ENCODE measurements at places on chromosomes 1 and 21.

- no peak for DNase-seq
Measured at GRCh38 chr21:39095681-39096080, 87.6 kb downstream of the PSMG1 start.

DNA sequence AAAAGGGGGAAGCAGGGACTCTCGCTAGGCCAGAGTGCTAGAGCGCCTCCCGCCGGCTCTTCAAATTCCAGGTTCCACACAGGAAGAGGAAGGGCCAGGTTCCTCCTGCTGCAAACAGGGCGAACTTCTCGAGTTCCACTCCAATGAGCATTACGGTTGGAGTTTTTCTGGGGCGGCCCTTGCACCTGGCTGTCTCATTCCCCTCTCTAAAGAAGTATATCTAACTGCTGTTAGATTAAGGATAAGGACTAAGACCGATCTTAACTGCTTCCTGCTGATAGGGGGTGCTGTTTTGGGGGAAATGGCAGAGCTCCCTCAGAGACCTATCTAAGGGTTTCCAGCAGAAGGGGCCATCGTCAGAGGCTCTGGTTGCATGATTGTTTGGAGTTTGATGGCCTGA lies 138.0 kb downstream of the RABGAP1L start:
- DNase-seq: no peak

GRCh38 chr1:25146451-25146855 lies 85.8 kb downstream of the SYF2 start:
- DNase-seq: no peak

- no peak for DNase-seq
Measured at GRCh38 chr1:184616504-184616903, 138.2 kb downstream of the EDEM3 start.

- DNase-seq: no peak
Measured at GRCh38 chr1:57489358-57490036, 65.6 kb upstream of the DAB1 start.

DNA sequence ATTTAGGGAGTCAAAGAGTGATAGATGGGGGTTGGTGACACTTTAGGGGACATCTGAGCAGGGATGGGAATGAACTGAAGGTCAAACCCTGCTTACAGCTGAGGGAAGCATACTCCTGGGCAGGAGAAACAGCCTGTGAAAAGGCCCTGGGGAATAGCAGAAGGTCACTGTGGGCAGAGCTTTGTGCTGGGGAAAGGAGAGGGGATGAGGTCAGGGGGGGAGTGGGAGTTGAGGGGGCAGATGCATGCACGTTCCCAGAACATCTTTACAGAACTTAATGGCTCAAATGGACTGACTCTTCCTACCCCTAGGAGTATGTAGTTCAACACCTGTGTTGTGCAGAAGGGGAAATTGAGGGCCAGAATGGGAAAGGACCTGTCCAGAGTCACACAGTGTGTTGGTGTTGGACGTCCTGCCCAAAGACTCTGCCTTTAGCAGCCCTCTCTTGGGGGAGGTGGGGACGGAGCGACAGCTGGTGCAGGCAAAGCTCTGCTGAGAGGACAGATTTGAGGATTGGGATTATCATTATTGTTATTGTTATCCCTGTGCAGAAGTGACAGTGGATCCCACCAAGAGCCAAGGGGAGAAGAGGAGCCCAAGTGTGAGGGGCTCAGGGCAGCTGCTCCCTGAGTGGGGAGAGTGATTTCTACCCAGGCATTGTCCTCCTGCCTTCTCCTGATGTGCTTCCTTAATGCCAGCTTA lies 116.5 kb downstream of the PTPRU start:
- DNase-seq: no peak

DNA sequence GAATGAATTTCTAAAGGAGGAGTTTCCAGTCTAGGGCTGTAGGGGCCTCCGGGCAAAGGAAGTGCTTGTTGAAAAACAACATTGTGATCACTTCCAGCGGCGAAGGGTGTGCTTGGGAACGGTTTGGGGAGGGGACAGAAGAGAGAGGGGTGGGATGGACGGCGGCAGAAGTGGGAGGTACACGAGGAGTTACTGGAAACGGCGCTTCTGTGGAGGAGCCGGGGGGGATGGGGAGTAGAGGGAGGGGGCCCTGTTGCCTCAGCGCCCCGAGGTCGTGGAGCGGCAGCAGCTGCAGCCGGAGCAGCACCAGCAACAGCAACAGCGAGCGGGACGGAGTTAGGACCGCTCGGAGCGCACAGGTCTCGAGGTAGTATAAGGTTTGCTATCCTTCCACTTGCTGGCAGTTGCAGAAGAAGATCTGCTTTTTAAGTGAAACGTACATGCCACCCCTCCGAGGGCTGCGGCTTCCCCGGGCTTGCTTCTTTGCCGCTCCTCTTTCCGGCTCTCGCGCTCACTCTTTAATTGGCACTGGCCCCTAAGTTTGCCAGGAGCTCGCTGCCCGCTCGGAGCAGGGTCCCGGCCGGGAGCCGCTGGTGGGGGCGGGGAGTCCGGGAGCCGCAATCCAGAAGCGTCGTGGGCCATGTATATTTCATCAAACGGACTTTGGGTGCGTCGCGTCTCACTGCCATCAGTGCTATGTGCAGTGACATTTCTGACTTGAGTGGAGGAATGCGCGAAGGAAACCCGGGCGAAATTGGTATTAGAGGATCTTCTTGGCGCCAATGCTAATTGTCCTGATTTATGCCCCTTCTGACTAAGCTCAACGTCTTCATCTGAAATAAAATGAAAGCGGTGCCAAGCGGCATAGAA lies 771 bp upstream of the NTNG1 start:
- DNase-seq: no peak

DNA sequence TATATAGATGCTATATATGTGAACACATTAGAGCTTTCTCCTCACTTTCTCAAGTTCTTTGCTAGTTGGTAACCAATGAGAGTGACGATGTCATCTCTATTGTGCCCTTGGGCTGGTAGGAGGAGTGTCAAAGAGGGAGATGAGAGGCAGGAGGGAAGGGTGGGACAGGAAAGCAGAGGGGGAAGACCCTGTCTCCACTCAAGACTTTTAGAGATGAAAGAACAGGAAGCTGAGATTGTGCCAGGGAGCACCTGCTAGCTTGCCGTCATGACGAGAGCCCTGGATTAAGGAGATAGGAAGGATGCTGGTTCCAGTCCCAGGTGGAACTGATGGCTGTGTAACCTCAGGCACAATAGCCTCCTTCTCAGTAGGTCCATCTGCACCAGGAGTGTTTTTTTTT lies 16.7 kb downstream of the CNR2 start:
- DNase-seq: no peak

- no peak for DNase-seq
Measured at GRCh38 chr1:214808845-214809460, 206.0 kb downstream of the CENPF start.

DNA sequence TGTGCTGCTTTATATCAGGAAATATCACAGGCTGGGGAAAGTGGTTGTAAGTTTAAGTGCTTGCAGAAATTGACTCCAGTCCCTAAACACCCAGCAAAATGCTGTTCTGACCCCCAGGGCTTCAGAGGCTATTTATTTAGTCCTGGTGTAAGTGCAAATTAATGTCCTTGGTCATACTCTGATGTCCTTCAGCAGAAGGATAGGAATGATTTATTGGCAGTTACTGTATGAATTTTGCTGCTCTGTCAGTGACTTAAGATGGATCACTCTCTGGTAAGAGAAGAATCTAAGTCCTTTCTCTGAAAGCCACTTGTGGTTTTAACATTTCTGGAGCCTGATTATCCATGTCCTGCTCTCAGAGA lies 21.9 kb downstream of the FAM20B start:
- DNase-seq: no peak
